ENCODE measurements at places on chromosomes 13 and 19.

GRCh38 chr19:681029-682019 is 5.1 kb downstream of the FSTL3 start:
- no peak for DNase-seq

GRCh38 chr13:27628081-27628480 is 6.4 kb downstream of the POLR1D start:
- no peak for DNase-seq

GRCh38 chr19:28244966-28245365 is 968.0 kb downstream of the UQCRFS1 start:
- no peak for DNase-seq

- DNase-seq: no peak
Observed at GRCh38 chr19:35885225-35885738, 15.1 kb downstream of the NFKBID start.

DNA sequence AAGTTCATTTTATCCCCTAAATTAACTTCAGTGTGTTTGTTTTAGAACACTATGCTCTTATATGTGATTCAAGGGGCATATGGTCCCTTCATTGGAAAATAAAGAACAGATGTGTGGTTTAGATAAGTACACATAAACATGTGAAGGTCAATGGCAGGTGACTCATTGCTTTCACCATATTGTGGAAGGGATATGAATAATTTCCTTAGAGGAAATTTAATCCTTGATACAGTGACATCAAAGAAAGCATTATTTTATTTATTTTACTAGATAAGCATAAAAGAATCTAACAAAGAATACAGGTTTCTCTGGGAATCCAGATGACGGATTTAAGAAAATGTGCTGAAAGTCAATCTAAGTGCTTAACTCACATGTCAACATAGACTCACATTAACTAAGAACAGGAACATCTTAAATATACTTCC is 373.5 kb downstream of the KCTD12 start:
- DNase-seq: no peak

GRCh38 chr19:10566658-10567410 is 1.0 kb upstream of the KRI1 start:
- DNase-seq: no peak

Measured in AG04449 (cell line).